Liver (tissue), 10 donors: ENCODE measurements at places on chromosomes 11 and 22. TPM values are rescaled to one million over a fixed set of nuclear protein-coding genes. Genes with fewer than 3 reads are reported as not detected.

DNA sequence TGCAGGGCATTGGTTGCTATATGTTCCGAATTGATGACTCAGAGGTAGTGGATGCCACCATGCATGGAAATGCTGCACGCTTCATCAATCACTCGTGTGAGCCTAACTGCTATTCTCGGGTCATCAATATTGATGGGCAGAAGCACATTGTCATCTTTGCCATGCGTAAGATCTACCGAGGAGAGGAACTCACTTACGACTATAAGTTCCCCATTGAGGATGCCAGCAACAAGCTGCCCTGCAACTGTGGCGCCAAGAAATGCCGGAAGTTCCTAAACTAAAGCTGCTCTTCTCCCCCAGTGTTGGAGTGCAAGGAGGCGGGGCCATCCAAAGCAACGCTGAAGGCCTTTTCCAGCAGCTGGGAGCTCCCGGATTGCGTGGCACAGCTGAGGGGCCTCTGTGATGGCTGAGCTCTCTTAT, 5.4 kb upstream of the TTC36 start:
- DNase-seq: no peak

GRCh38 chr22:27262361-27262760, 539.2 kb downstream of the MN1 start:
- no peak for DNase-seq

GRCh38 chr11:115739878-115740277, 235.7 kb upstream of the CADM1 start:
- DNase-seq: no peak

DNA sequence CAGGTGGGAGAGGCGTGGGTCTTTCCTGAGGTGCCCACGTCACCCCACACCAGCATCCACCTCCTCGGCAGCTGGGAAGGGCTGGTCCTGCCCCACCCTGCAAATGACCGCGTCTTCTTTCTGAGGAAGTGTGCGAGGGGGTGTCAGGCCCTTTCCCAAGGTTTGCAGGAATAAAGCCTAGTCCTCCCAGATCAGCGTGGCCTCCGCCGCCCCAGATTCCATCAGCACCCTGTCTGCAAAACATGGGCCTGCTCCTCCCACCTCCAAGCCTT, 14.4 kb upstream of the SLC39A13 start:
- no peak for DNase-seq

The CEP164 gene
- total RNA-seq: 12.3 TPM

DNA sequence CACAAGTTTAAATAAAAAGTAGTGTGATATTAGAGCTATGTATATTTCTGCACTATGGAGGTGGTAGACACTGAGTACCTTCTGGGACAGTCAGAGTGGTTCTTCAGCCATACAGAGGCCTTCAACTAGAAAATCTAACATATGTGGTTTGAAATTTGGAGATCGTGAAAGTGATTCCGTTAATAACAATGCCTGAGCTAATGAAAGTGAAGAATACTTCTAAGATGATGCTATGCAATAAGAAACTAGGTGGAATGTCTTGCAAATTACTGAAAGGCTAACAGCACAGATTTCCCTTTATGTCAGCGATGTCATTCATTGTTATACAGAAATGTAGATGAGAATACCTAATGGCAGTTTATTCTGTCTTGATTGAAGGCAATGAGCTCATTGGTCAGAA, 1984.7 kb upstream of the RAG2 start:
- DNase-seq: no peak

GRCh38 chr11:33643167-33643824, 57.3 kb downstream of the C11orf91 start:
- no peak for DNase-seq
